HCEC 1CT (cell line): ENCODE measurements at places on chromosomes 6 and 20.

DNA sequence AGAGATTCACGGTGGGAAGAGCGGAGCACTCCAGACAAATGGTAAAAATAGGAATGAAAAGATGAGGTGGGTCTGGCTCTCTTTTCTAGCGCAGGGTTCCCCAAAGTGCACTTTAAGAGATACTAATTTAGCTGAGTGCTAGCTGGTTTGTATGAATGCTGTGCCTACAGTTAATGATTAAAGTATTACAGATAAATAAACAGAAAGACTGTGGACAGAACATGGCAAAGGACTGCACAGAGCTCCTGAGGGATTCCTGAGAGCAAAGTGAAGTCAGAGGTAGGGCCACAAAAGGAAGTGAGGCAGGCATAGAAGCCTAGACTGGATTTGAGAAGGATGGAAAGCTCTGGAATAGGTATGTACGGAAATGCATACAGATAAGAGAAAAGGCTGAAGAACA lies 114.5 kb downstream of the INSM1 start:
- no peak for DNase-seq

DNA sequence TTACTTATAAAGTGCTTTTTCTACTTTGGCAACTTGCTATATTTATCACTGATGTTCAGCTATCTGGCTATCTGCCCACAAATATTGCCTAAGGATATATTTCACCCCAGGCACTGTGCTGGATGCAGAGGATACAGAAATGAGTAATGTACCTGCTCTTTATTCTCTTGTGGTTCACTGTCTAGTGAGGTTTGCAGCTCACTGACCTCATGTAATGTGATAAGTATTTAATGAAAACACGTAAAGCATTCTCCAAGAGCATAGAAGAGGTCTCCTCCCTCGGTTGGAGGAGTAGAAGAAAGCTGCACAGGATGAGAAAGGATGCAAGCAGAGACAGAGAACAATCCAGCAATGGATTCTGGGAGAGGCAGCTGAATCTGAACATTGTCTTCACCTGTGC lies 610.7 kb downstream of the CBLN4 start:
- DNase-seq: no peak

DNA sequence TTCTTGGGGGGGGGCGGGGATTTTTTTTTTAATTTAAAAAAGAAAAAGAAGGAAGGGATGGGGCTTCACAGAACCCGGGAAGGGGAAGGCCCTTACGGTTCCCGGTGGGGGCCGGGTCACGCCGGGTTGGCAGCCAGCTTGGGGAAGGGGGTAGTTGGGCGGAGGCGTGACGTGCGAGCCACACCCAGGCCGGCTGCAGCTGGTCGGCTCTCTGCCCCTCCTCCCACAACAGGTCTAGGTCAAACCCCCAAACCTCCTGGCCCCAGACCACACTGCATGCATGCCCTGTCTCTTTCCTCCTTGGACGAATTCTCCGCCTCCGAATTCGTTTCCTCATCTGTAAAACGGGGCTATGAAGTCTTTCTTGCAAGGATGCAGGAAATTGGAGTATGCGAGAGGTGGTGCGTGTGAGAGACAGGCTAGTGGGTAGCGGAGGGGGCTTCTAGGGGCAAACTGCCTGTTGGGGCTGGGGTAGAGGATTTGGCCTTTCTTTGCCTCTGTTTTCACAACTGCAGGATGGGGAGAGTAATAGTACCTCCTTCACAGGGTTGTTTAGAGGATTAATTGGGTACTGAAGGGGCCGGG lies 828 bp downstream of the HCK start:
- DNase-seq: no peak

GRCh38 chr6:143227675-143228074 lies 167.0 kb downstream of the AIG1 start:
- DNase-seq: no peak

GRCh38 chr6:144284478-144284782 lies 705 bp upstream of the UTRN start:
- DNase-seq: no peak

GRCh38 chr20:22160101-22160652 lies 424.2 kb downstream of the FOXA2 start:
- no peak for DNase-seq

- DNase-seq: no peak
Observed at GRCh38 chr6:137782166-137783039, 84.7 kb upstream of the TNFAIP3 start.

DNA sequence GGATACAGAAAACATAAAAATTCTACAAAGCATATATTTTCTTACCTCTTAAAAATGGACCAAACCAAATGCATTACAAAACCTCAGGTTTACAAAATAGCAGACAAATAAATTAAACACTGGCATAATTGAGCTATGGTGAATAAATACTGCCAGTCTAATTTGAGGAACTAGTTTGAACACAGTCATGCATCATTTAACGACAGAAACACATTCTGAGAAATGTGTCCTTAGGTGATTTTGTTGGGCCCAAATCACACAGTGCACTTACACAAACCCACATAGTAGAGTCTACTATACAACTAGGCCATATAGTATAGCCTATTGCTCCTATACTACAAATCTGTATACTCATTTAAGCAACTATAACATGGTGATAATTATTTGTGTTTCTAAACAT lies 215.6 kb downstream of the FOXC1 start:
- DNase-seq: no peak

- DNase-seq: no peak
Observed at GRCh38 chr6:118768904-118769325, 117.5 kb upstream of the CEP85L start.

- DNase-seq: no peak
Observed at GRCh38 chr6:61193771-61194170, 1092.3 kb downstream of the KHDRBS2 start.

- DNase-seq: no peak
Observed at GRCh38 chr6:135128268-135128914, 52.7 kb upstream of the MYB start.

GRCh38 chr20:25984933-25985332 lies 288.3 kb upstream of the ZNF337 start:
- DNase-seq: no peak

DNA sequence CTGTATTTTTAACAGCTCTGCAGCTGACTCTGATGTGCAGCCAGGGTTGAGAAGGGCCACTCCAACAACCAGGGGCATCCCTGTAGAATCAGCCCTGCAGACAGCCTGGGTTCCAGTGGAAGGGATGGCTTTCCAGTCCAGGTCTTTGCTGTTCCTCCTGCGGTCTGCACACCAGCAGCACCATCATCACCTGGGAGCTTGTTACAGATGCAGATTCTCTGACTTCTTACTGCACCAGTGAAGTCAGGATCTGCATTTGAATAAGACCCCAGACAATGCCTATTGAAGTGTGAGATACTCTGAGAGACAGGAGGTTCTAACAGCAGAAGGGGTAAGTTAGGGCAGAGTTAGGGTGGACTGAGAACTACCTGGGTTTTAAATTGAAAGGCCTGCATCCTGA lies 151.3 kb downstream of the F13A1 start:
- DNase-seq: no peak

- DNase-seq: peak; percentile 36
Observed at GRCh38 chr6:139882977-139883728, 508.7 kb upstream of the CITED2 start.

- no peak for DNase-seq
Observed at GRCh38 chr6:156031516-156031915, 575.9 kb upstream of the NOX3 start.

- DNase-seq: no peak
Observed at GRCh38 chr6:25169553-25169952, 109.6 kb upstream of the CARMIL1 start.

DNA sequence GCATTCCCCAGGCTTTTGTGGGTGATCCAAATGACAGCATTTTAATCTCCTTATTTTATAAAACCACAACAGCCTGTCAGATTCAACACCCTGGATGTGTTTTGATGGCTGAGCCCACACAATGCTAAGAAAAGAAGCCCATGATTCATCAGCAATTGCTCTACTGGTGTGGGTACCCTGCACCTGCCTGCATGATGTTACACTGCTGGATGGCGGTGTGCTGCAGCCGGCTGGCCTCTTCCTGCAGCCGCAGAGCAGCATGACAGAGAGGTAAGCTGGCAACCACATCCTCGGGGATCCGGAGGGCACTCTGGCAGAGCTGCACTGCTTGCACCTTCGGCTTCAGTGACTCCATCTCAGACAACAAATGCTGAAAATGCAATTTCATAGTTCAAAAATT lies 327.5 kb downstream of the SYNE1 start:
- DNase-seq: no peak

- no peak for DNase-seq
Observed at GRCh38 chr6:121112356-121112755, 221.9 kb downstream of the TBC1D32 start.

GRCh38 chr6:163948250-163948649 lies 533.7 kb downstream of the QKI start:
- DNase-seq: no peak

GRCh38 chr6:101554231-101554630 lies 160.7 kb downstream of the GRIK2 start:
- DNase-seq: no peak

DNA sequence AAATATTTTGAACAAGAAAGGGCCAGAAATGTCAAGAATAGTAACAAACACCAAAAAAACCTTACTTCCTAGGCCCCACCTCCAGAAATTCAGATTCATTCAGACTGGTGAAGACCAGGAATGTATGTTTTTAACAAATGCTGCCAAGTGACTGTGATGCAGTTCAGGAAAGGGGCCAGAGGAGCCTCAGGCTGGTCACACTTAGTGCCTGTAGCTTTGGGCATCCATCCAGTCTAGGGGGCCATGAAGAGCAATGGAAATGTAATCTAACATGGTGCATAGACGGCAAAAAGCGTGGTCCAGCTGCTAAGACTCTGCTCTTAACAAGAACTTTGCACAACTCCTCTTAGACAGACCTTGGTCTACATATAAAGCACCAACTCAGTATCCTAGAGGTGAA lies 7.1 kb downstream of the GJA1 start:
- no peak for DNase-seq

- no peak for DNase-seq
Observed at GRCh38 chr6:108846628-108847027, 1.6 kb upstream of the ARMC2 start.

GRCh38 chr6:16717275-16717942 lies 43.9 kb downstream of the ATXN1 start:
- DNase-seq: no peak

- DNase-seq: peak; percentile 45
Observed at GRCh38 chr20:47304287-47304686, 52.2 kb downstream of the ZMYND8 start.

DNA sequence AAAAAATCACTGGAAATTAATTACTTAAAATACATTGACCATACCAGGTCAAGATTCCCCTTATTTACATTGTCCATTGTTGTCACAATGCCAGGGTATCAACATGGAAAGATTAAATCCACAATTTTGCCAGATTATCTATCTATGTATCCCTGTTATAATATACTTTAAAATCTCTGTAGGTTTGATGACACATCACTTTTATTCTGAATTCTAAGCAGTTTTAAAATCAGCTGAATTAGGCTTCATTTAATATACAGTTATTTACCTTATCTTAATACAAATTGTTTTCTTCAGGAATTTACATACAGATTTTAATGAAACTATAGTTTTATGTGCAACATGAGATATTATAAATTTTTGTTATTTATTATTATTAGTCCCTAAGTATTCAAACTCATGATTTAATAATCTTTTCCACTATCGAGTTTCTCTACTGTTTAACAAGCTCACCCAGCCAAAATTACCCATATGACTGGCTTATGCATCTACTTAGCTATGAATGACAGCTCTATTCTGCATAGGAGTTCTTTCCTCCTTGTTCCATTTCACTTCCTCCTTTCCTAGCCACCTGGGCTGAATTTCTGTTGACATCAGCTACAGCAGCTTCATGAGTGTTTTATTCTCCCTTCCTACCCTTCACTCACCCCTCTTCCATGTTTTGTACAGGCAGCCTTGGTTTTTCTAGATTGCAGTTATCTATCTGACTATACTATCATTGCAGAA lies 654.2 kb upstream of the MAP3K7 start:
- no peak for DNase-seq
